Right lobe of liver (tissue), 6 donors: ENCODE measurements at places on chromosomes 16 and 17. TPM values are rescaled to one million over a fixed set of nuclear protein-coding genes. Genes with fewer than 3 reads are reported as not detected.

DNA sequence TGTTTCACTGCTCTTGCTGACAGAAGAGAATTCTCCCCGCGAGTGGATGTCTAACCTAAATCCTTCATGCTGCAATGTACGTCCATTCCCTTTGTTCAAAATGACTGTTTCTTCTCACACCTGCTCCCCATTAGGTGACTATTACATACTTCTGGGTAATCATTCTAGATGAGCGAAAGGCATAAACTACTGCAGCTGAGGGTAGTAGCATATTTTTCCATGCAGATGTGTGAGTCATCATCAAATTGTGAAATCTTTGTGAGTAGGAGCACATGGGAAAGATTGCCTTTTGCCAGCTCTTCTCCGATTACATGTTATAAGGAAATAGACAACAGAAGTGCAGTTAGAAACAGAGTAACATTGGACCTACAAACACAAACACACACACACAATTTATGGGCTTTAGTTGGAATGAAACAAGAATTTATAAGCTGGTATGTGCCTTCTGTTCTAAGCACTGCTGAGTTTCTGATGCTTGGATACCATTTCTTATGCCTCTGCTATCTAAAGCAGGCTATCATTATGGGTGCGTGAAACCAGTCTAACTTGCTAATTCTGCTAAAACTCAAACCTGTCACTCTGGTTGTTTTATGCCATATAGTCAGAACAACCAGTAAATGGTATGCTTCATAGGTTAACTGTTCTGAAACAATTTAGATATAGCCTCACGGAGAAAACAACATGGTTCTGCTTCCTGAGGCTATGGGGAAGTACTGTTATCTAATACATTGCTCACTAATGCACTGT is 346.9 kb upstream of the PSMD7 start:
- no peaks in the 10 kb centered on the region for H3K4me1 ChIP-seq
- no peaks in the 10 kb centered on the region for H3K27me3 ChIP-seq
- DNase-seq: no peak
- H3K4me3 ChIP-seq: no peak overlapping the region
- no peaks in the 10 kb centered on the region for H3K36me3 ChIP-seq

The FN3KRP gene
- 14.0 TPM for total RNA-seq

The NACA2 gene
- total RNA-seq: not detected

GRCh38 chr17:77610972-77611521 is 347.5 kb upstream of the TNRC6C start:
- no peak for DNase-seq
- no peak overlapping the region for H3K27ac ChIP-seq
- H3K36me3 ChIP-seq: no peaks in the 10 kb centered on the region
- no peaks in the 10 kb centered on the region for H3K27me3 ChIP-seq

GRCh38 chr17:9912121-9913099 is 7.3 kb upstream of the RCVRN start:
- no peak overlapping the region for H3K4me3 ChIP-seq
- no peaks in the 10 kb centered on the region for H3K4me1 ChIP-seq
- no peak for DNase-seq
- H3K36me3 ChIP-seq: no peaks in the 10 kb centered on the region
- no peak overlapping the region for H3K27ac ChIP-seq
